ENCODE measurements at places on chromosomes 3 and 15.

DNA sequence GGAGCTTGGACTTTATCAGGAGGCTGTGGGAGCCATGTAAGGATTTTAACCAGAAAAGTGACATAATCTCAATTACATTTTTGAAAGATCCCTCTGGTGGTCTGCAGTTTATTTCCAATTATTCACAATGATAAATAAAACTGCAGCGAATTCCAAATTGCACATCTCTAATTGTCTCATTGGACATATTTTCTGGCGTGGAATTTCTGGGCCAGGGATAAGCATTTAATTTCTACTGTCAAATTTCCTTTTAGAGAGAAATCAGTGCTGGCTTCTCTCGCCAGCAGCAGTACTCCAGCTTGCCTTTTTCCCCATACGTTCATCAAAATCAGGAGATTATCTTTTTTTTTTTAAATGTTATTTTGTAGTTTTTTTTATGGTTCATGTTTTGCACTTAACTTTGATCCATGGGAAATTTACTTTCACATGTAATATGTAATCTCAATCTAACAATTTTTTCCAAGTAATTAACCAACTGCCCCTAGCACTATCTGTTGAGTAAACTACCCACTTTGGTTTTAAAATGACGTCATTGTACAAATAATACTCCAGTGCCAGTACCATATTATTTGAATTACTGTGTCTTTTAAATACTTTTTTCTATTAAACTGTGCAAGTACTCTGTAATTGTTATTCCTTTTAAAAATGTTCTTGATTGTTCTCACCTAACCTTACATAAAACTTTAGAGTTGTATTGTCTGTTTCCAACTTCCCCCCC lies 251.8 kb downstream of the ADAMTSL3 start:
- no peak for DNase-seq

DNA sequence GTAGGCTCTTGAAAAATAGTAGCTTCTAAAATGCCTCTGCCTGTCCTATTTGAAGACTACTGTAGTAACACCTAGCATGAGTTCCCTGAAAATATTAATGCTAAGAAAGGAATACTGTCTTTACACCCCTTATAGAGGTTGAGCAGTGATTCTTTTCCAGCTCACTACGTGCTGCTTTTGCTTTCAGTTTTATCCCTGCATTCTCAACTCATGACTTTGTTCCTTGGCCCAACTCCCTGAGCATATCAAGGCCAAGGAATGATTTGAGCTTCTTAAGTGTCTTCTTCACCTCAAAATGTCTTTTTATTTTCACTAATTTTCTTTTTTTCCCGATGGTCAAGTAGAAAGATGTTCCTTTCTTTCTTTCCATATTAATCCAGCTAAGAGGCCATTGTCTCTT lies 16.5 kb upstream of the P2RY13 start:
- no peak for DNase-seq

DNA sequence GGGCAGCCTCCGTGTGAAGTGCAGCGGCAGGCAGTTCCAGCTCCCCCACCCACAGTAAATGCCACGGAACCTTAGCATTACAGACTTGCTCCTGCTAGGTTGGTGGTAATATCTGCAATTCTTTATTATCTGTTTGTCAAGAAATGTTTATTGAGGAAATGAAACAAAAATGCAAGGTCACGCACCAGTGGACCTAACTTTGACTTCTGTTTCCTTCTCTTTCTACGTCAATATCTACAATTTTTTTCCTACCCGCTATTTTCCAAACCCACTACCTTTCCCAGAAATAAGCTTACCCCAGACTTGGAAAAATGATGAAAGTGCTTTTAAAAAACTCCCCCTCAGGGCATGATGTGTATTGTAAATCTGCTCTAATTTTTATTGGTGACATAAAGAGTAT lies 18.9 kb downstream of the ILDR1 start:
- no peak for DNase-seq

- DNase-seq: no peak
Observed at GRCh38 chr3:3241596-3241995, 62.1 kb upstream of the CRBN start.

DNA sequence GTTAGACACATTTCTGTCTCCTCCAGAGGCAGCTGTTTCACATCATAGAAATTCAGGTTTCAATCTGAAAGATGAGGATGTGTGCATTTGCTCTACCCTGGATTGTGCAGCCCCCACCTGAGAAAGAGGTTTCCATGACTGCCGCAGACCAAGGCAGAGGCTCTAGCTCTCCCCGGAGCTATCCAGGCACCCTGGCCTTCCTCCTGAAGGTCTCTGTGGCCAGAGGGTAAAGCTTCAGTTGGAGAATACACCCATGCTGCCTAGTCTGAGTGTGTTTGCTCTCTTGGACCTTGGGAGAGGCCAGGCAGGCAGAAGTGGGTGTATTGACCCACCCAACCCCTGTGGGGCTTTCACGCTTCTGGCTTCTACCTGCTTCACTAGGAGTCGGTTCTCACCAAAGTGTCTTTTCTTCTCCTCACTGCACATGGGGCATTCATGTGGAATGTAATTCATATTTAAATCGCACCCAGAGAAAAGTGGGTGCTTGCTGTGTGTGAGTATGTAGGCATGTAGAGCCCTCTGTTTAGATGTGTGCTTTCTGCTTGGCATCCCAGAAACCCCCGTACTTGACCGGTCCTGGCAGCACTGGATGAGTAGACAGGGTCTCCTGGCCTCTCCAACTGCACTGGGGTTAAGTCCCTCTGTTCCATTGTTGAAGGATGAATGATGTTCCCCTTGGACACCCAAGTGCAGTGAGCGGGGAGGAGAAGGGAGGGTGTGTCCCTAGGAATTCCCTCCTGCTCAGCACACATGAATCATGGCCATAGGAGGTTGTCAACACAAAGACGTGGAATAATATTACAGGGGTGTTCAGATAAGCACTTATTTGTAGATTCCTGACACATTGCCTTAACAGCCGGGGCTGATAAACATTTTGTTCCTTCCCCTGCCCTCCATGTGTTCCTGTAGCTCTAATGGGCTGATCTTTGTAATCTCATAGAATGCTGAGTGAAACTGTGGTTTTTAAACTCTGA lies 20.3 kb upstream of the RAB6B start:
- no peak for DNase-seq

GRCh38 chr15:56699743-56700142 lies 33.6 kb downstream of the ZNF280D start:
- no peak for DNase-seq

- no peak for DNase-seq
Observed at GRCh38 chr3:66604481-66604880, 103.7 kb upstream of the LRIG1 start.

- DNase-seq: no peak
Observed at GRCh38 chr15:74228723-74229081, 7.4 kb upstream of the CCDC33 start.

- no peak for DNase-seq
Observed at GRCh38 chr3:177066068-177066467, 131.2 kb downstream of the TBL1XR1 start.

DNA sequence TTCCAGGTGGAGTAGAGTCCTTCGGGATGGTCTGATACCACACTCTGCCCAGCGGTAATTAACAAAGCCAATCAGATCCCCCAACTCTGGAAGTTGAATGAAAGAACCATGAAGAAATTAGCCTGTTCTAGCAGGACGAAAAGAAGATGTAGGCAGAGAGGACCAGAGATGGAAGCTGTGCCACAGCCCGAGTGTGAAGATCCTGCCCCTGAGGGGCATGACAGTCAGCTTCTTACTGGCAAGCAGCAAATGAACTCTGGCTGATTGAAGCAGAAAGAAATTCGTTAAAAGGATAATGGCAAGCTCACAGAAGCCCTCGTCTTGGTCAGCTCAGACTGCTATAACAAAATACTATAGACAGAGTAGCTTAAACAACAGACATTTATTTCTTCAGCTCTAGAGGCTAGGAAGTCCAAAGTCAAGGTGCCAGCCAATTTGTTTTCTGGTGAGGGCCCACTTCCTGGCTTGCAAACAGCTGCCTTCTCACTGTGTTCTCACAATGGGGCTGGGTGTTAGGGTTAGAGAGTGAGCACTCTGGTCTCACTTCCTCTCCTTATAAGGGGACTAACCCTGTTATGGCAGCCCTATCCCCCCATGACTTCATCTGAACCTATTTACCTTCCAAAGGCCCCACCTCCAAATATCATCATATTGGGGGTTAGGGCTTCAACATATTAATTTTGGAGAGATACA lies 307.1 kb downstream of the VPS13C start:
- DNase-seq: no peak

DNA sequence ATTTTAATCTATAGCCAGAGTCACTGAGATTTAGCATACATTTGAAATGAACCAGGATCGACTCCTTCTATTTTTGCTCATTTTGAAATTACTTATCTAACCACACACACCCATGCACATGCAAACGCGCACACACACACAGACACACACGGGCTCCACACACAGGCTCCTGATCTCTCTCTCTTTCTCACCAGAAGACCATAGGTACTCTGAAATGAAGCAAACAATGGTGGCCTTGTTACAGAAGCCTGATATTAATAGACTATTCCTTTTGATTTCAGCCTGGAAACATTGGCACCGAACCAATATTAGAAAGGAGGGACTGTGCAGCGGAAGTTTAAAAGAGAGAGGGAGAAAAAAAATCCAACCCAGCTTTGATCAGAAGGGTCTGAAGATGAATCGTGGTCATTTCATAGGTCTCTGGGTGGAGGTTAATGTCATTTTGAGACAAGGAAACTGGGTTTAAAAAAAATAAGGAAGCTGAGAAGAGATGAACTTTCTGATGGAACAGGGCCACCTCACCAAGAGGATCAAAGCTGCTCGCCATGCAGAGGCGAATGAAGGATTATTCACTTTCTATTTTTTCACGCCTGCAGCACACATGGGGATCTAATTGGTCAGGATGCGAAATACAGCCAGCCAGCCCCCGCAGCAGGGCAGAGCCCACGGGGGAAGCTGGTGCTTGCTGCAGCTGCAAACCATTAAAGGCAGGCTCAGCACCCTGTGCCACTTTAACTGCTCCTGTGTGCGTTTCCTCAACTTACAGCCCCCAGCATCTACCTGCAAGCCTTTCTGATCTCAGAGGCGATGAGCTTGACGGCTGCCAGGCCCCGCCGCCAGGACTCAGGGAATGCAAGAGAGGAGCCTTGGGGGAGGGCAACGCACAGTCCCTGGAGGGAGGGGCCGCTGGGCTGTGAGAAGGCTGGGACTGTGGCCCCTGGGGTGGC lies 88.8 kb downstream of the HES1 start:
- no peak for DNase-seq

DNA sequence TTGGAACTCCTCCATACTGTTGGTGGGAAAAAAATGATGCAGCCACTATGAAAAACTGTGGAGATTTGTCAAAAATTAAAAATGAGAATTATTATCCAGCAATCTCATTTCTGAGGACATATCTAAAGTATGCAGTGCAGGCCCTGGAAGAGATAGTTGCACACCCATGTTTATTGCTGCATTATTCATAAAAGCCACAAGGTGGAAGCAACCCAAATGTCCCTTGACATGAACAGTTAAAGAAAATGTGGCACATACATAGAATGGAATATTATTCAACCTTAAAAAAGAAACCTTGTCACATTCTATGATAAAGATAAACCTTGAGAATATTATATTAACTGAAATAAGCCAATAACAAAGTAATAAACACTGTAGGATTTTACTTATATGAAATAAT lies 80.9 kb upstream of the ARHGEF26 start:
- no peak for DNase-seq

DNA sequence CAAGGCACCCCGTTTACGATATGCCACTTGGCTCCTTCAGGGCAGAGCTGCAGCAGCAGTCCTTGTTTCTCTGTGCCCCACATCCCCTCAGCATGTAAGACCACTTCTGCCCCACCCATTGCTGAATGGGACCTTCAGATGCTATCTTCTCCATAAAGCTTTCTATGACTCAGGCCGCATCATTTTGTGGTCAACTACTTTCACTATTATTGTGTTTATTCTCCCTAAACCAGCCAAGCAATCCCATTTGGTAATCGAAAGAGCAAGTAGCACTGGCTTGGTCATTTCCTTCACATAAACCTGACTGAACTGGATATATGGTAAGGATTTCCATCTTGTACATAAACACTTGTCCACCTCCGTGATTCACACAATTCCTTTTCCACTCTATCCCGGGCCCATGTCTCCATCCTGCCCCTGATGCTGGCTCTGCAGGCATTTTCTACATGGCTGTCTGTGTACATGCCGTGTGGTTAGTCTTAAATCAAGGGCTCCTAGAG lies 25.7 kb downstream of the LIPC start:
- no peak for DNase-seq

- DNase-seq: no peak
Observed at GRCh38 chr3:197256836-197257444, 41.5 kb downstream of the DLG1 start.

DNA sequence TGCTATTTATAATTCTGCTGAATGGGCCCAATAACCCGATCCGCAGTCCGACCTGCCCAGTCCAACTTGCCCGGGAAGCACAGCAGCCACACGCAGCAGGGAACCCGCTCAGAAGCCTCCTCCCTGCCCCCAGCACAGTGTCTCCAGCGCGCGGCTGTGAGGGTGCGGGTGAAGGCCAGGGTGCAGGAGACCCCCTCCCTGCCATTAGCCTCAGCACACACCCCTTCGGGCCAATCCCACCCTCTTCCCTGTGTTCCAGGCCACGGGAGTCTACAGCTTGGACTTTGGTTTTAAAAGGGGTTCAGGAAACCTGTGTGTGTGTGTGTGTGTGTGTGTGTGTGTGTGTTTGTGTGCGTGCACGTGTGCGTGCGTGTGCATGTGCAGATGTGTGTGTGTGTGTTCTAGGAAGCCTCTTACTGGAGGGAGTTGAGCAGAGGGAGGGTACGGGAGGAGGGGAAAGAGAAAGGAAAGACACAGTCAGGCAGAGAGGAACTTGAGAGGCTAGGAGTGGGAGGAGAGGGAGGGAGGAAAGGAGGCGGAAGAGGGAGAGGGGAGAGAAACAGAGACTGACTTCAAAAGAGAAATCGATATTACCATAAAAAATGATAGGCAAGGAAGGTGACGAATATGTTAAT lies 34.2 kb downstream of the ATP2B2 start:
- DNase-seq: no peak

GRCh38 chr15:32869776-32870175 lies 152.0 kb downstream of the GREM1 start:
- no peak for DNase-seq

GRCh38 chr3:138438896-138439295 lies 4.5 kb downstream of the ESYT3 start:
- DNase-seq: no peak

DNA sequence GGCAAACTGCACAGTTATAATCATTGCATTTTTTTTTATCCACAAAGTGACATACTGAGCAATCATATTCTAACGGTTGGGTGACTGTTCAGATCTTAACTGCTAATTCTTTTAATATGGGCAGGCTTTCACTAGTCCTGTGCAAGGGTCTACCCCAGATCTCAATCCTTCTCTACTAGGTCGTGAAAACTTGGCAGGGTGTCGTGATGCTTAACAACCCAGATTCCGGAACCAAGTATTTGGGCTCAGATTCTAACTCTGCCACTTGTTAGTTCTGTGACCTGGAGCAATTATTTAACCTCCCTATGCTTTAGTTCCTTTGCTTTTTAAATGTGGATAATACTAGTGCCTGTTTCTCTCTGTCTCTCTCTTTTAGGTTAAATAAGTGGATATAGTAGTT lies 16.4 kb upstream of the ALDH1A2 start:
- DNase-seq: no peak

Data from activated CD8-positive, alpha-beta memory T cell treated with anti-CD3 and anti-CD28 coated beads for 1 hour (primary cell).